Stimulated activated CD4-positive, alpha-beta T cell treated with anti-CD3 and anti-CD28 coated beads, Interleukin-2, amount 100 ng/mL, for 24 hours (primary cell): ENCODE measurements at places on chromosomes 7 and 10.

- no peak for DNase-seq
Measured at GRCh38 chr10:94858005-94858404, 80.5 kb upstream of the CYP2C9 start.

- no peak for DNase-seq
Measured at GRCh38 chr10:5666841-5667630, 641 bp upstream of the ASB13 start.

- no peak for DNase-seq
Measured at GRCh38 chr10:60135020-60135419, 228.7 kb upstream of the CCDC6 start.

GRCh38 chr10:102757323-102757722 is 13.6 kb downstream of the WBP1L start:
- no peak for DNase-seq

GRCh38 chr7:2755531-2755930 is 67.5 kb downstream of the AMZ1 start:
- no peak for DNase-seq

- DNase-seq, result no peak
Measured at GRCh38 chr7:28435732-28436378, 23.5 kb downstream of the CREB5 start.

DNA sequence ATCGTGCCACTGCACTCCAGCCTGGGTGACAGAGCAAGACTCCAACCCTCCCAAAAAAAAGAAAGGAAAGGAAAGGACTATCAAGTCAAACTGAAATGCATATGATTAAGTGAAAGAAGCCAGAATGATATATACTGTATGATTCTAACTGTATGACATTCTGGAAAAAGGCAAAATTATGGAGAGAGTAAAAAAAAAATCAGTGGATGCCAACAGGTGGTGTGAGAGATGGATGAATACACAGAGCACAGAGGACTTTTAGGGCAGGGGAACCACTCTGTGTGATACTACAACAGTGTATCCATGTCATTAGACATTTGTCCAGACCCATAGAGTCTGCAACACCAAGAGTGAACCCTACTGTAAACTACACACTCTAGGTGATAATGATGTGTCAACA is 99.2 kb downstream of the SLIT1 start:
- no peak for DNase-seq

- DNase-seq, result no peak
Measured at GRCh38 chr7:55189146-55189766, 170.4 kb downstream of the EGFR start.
